ENCODE measurements at places on chromosomes 16 and 17.

GRCh38 chr17:77466140-77466539 is 325.4 kb downstream of the SEC14L1 start:
- DNase-seq: no peak

- no peak for DNase-seq
Measured at GRCh38 chr17:4178651-4179050, 35.7 kb downstream of the CYB5D2 start.

DNA sequence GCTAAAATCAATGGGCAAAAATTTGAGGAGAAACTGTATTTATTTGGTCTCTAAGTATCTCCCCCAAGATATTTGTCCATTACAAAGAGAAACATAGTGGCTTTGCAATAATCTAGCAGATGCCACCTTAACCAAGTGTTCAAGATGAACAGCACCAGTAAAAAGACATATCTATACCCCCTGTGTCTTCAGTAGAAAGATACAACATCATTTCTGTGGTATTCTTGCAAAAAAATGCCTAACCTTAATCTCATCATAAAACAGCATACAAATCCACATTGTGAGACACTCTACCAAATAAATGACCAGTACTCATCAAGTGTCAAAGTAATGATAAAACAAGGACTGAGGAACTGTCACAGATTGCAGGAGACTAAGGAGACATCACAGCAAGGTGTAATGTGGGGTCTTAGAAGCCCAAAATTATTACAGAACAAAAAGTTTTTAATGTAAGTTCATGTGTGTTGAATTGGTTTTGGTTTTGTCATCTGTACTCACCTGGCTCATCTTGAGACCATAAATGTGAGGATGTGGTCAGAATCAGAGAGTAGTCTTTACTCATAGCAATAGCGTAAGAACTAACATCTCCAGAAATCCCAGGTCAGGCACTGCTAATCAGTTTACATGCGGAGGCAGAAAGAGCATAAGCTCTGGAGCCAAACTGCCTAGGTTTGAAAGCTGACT is 77.2 kb downstream of the AATF start:
- no peak for DNase-seq

GRCh38 chr17:14070344-14070984 is 1.2 kb downstream of the COX10 start:
- no peak for DNase-seq

GRCh38 chr16:12826559-12826958 is 22.9 kb upstream of the CPPED1 start:
- no peak for DNase-seq

DNA sequence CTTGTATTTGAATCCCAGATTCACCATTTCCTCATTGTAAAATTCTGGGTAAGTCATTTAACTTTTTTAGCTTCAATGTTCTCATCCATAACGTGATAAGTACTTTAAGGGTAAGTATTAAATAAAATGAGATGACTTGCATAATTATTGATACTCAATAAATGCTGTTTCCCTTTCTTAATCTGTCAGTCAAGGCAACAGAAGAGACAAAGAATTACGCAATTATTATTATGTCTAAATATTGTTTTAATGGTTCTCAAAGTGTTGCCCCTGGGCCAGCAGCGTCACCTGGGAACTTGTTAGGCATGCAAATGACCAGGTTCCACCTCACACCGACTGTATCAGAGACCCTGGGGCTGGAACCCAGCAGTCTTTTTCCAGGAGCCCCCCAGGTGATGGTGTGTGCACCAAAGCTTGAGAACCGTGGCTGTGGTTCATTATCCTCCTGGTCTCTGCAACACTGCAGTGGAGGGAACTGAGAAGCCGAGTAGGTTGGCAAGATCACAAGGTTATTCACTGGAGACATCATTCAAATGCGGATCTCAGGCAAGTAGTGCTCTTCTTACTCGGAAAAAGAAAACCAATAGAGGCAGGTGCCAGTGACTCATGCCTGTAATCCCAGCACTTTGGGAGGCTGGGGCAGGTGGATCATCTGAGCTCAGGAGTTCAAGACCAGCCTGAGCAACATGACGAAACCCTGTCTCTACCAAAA is 43.5 kb downstream of the LYRM9 start:
- DNase-seq: peak; percentile 41

- DNase-seq: no peak
Measured at GRCh38 chr17:74799097-74799496, 23.0 kb upstream of the NAT9 start.

GRCh38 chr16:61770301-61770700 is 265.9 kb downstream of the CDH8 start:
- no peak for DNase-seq

- no peak for DNase-seq
Measured at GRCh38 chr16:69325784-69326171, 4.6 kb downstream of the PDF start.

GRCh38 chr16:66899310-66899944 is 19.1 kb downstream of the PDP2 start:
- no peak for DNase-seq

GRCh38 chr16:53984936-53985335 is 281.0 kb downstream of the FTO start:
- DNase-seq: no peak

- no peak for DNase-seq
Measured at GRCh38 chr17:36611345-36612072, 10.1 kb downstream of the MRM1 start.

- DNase-seq: no peak
Measured at GRCh38 chr16:6377956-6378355, 954.7 kb upstream of the RBFOX1 start.

DNA sequence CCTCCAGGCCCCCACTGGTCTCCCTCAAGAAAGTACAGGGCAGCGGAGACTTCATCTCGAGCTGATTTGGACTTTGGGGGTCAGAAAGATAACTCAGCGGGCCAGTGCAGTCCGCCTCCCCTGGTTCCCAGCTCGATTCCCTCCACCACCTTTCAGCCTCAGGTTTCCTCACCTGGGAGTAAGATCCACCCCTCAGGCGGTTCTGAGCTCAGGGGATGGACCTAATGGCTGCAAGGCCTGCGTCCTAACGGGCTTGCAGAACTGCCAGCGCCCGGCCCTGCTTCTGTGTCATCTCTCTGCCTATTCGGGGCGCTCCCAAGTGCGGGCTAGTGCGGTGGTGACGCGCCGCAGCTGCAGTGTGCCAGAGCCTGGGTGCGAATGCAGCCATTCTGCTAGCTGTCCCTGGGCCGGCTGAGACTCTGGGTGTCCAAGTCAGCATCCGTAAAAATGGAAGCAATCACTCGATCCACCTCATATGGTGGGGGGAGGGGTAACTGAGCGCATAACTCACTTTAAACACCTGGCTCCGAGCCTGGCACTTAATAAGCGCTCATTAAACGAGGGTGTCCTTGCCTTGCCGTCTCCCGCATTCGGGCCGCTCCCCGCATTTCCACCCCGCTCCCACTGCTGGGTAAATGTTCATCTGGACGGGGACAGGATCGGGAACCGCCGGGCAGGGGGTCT is 129.6 kb upstream of the LHX1 start:
- DNase-seq: no peak
